Activated CD8-positive, alpha-beta memory T cell treated with anti-CD3 and anti-CD28 coated beads, Interleukin-2, amount 50 U/mL, for 48 hours (primary cell): ENCODE measurements at places on chromosomes 1 and 21.
A peak's percentile ranks its signal among the peaks of the same experiment; 100 is the strongest.

DNA sequence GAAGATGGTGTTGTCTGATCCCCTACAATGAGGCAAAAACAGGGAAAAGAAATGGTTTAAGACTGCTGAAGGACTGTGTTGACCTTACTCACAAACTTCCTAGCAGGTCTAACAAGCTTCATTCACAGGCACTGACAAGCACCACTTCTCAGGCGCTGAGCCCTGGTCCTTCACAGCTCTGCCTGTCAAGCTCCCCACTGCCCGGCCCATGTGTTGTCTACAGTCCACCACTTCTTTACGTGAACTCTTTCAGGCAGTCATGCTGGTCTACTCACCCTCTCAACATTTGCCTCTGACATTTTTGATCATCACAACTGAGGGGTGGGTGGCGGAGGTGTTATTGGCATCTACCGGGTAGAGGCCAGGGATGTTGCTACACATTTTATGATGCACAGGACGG lies 40.7 kb upstream of the MYBPHL start:
- no peak for DNase-seq

DNA sequence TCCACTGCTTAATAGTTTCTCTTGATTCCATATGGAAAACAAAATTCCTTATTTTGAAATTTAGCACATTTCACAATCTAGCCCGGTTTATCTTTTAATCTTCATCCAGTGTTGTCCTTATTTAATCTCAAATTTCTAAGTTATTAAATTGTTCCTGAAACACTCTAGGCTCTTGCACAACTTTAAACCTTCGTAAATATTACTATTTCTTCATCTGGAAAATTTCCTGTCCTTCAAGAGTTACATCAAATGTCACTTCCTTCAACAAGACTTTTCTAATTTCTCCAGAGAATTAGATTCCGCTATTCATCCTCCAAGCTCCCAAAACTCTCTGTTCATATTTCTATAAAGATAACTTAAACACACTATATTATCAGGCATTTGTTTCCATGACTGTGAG lies 6.5 kb downstream of the FMO5 start:
- no peak for DNase-seq

DNA sequence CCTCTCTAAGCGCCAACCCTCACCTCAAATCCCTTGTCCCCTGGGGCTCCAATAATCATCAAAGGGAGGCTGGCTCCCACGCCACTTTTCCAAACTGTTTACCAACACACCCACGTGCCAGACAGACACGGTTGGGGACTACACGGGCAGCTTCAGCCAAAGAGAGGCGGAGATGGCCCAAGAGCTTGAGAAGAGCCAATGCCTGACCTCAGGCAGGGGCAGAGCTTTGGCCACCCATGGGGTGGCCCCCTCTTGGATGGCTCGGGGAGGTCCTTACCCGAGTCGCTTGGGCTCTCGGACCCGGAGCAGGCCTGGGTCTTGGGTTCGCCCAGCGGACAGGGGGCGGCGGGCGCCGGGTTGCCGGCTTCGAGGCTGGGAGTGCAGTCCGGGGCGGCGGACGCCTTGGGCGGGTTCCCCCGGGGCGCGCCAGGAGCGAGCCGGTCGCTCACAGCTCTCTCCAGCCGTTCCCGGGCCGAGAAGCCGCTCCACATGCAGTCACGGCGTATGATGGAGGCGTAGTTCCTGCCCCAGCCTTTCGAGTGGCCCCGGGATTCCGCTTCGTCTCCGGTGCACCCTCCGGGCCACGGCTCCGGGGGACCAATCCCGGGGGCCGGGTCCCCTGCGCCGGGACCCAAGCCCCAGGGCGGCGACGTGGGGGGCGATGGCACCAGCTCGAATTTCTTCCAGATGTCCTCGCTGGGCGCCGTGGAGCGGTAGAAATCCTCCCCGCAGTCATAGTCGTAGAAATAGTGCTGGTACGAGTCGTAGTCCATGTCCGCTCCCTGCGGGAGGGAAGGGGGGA lies 854 bp downstream of the MYCL start:
- DNase-seq, result peak; percentile 61

DNA sequence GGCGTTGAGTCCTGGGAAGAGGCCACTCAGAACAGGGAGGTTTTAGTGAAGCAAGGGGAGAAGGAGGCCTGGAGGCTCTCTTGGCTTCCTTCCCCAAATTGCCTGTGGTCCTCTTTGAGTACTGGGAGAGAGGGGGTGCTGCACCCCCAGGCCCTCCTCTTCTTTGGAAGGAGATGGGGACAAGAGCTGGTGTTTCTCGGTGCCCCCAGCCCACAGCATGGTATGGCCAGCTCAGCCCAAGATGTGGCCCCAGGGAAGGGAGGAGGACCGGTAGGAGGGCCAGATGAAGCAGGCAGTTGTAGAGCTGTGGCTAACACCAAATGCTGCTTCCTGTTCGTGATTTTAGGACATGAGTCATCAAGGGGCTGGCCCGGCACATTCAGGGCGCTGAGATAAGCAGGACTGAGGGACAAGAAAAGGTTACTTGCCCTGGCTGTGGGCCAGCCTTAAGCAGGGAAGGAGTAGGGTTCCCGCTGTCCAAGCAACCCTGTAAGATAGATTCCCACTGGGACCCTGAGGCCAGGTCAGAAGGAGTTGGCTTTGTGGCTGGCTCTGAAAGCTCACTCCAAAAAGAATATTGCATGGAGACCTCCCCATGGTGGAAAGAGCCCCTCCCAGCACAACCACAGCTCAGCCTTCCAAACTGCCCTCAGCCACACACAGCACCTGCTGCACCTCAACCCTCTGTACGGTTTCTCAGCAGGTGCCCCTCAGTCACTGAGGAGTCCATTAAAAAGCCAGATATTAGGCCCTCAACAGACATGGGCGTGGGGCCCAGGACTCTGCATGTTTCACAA lies 4.9 kb upstream of the TNFRSF1B start:
- peak; percentile 84 for DNase-seq

DNA sequence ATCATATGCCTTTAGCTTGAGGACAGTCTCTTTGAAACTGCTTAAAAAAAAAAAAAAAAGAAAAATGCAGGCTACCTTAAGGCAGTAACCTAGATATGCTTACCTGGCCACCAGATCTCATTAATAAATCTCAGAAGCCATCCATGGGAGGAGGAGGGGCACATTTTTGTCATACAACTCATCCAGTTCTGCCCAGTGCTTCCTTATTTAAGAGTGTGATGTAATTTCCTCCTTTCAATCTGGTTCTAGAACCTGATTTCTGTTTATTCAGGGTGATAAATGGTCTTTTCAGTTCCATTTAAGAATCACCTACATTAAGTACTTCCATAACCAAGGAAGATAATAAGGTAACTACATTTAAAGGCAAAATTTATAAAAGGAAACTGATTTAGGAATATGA lies 6.1 kb downstream of the ERRFI1 start:
- DNase-seq, result no peak

DNA sequence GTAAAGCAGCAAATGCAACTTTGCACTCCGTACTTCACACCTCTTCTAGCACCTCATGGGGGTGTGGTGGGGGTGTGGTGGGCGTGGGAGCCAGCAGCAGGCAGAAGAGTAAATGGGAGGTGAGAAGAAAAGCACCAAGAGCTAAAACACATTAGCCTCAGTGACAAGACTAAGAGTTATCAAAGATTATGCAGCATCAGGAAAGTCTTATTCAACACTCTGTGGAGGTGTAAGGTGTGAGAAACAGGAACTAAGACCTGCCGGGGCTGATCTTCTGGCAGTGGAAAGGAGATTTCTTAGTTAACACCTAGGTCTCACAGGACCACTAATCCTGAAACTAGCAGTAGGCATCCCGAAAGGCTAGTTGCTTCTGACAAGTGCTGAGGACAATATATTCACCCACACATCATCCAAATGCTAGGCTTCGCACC lies 9.9 kb downstream of the TGFBR3 start:
- peak; percentile 65 for DNase-seq

DNA sequence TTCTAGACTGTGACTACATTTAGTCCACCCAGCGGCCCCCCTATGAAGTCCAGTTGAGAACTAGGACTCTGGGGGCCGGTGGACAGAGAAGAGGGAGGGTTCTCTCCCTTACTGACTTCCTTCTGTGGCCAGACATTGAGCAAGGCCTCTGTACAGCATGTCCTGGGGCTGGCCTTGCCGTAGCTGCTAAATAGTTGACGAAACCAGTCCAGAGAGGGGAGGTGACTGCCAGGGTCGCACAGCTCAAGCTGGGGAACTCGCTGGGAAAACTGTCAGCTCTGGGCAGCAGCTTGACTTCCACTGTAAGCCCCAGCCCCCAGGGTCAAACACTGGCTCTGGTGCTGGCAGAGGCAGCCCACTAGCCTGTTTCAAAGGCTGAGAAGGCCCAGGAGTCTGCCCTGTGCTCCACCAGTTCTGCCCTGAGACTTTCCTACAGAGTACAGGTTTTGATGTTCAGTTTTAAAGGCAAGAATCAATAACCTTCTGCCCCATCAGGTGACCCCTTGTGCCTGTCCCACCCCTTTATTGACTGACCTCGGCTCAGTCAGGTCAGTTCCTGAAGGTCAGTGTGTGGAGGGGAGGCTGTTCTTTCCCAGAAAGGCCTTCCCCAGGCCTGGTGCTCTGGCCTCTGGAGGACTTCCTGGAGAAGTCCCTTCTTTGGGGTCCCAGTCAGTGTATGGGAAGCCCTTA lies 14.1 kb downstream of the PCSK9 start:
- no peak for DNase-seq

- no peak for DNase-seq
Measured at GRCh38 chr1:244451539-244451950, at the start of gene ADSS2. Gene ADSS2 (minus strand): TSS chr1:244451909. CDS start chr1:244451817, 92 bp downstream.

DNA sequence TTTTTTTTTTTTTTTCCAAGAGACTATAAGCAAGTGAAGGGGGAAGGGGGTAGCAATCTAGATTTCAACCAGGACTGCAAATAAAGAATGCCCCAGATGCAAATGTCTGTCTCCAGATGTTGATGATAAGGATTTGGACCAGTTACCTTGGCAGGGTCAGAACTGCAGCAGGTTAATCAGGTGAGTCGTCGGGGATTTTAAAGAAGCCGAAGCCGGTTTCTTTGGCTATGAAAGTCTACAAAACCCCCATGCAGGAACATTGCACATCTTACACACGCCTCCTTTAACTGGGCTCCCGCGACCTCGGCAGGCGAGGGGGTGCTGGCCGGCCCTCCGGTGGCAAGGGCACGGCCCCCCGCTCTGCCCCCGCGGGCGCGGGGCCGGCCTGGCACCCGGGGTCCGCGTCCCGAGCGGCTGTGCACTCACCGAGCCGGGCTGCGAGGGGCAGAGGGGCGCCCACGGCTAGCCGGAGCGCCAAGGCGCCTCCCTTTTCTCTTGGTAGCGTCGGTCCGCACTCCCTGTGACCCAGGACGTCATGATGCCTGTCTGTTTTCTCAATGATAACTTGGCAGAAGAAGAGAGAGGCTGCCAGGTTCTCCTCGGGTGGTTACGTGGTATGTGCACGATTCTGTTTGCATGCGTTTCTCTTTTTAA lies 366.3 kb upstream of the ESRRG start:
- DNase-seq, result no peak

GRCh38 chr1:182643699-182644098 lies 39.5 kb upstream of the RGS16 start:
- no peak for DNase-seq

GRCh38 chr1:233261695-233262094 lies 33.8 kb downstream of the PCNX2 start:
- DNase-seq, result no peak

DNA sequence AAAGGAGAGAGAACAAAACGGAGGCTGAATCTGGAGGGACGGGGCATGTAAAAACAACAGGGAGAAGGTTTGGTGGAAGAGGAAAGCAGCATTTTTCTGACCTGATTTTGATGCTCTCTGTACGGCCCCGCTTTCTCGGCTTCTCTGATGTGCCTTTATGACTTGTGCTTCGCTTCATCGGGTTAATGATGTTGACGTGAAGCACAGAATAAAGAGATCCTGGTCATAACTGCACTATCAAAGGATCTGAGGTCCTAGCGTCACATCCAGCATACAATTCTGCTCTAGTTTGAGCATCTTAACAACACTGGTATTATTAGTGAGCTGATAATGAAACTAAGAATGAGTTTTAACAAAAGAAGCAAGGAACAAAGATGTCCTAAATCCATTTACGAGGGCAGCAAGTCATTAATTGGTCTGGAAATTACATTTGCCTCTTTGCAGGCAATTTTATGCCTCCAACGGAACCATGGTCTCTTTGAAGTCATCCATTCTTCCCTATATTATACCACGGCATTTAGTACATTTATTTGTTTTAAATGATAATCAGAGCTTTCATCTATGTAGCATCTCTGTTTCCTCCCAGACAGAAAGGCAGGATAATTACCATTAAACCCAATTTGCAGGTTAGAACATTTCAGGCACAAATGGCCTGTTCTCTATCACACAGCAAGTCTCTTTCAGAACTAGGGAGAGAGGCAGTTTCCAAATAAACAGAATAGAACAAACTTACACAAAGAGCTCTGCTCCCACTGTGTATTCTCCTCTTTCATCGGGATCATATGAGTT lies 45.3 kb upstream of the B3GALNT2 start:
- no peak for DNase-seq

GRCh38 chr21:32135401-32136363 lies 143.2 kb downstream of the MIS18A start:
- DNase-seq, result no peak

- DNase-seq, result no peak
Measured at GRCh38 chr1:10326251-10326650, 72.6 kb upstream of the PGD start.

GRCh38 chr1:209883341-209883971 lies 54.6 kb upstream of the SYT14 start:
- no peak for DNase-seq

- DNase-seq, result no peak
Measured at GRCh38 chr1:14732728-14733047, 134.2 kb downstream of the KAZN start.

DNA sequence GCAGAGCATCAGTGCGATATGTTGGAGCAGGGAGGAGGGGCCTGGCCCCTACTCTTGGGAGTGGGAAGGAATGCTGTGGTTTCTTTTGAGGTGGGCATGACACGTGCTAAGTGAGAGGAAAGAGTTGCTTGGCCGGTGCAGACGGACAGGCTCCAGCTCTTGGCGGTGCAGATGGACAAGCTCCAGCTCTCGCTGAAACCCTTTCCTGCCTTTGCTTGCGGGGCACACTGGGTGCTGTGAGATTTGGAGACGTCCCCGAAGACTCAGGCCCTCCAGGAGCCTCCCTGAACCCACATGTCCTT lies 15.9 kb downstream of the PDXK start:
- no peak for DNase-seq

GRCh38 chr21:42942244-42942643 lies 16.8 kb upstream of the ERVH48-1 start:
- DNase-seq, result no peak

GRCh38 chr1:3237994-3238702 lies 169.1 kb downstream of the PRDM16 start:
- no peak for DNase-seq

- DNase-seq, result peak; percentile 72
Measured at GRCh38 chr1:231420959-231421545, 1.0 kb downstream of the EGLN1 start.
